Liver (tissue), 10 donors: ENCODE measurements at places on chromosomes 1 and 21. TPM values are rescaled to one million over a fixed set of nuclear protein-coding genes. Genes with fewer than 3 reads are reported as not detected.

The MSH4 gene
- total RNA-seq = 0.08 TPM

The TFF2 gene
- not detected for total RNA-seq

The TCP10L gene
- 1.1 TPM for total RNA-seq

The HOOK1 gene
- total RNA-seq = 24.7 TPM

The LYST gene
- 19.9 TPM for total RNA-seq

The RIMKLA gene
- total RNA-seq = 0.08 TPM

The DYNLT4 gene
- 0.50 TPM for total RNA-seq

The FASLG gene
- 0.61 TPM for total RNA-seq

The PCNX2 gene
- total RNA-seq = 0.89 TPM

The BRINP3 gene
- not detected for total RNA-seq

GRCh38 chr21:16108561-16109075 is 378.8 kb downstream of the USP25 start:
- H3K4me3 ChIP-seq = no peak overlapping the region
- no peak overlapping the region for H3K27ac ChIP-seq
- no peak for DNase-seq
- H3K4me1 ChIP-seq = no peaks in the 10 kb centered on the region
- H3K36me3 ChIP-seq = no peaks in the 10 kb centered on the region
- no peaks in the 10 kb centered on the region for H3K27me3 ChIP-seq

GRCh38 chr1:231603598-231604275 is 22.9 kb upstream of the DISC1 start:
- no peaks in the 10 kb centered on the region for H3K36me3 ChIP-seq
- peak overlapping the region; percentile 53 for H3K4me3 ChIP-seq
- H3K27ac ChIP-seq = no peak overlapping the region
- DNase-seq = no peak
- no peaks in the 10 kb centered on the region for H3K27me3 ChIP-seq
- no peaks in the 10 kb centered on the region for H3K4me1 ChIP-seq

GRCh38 chr1:68600049-68600661 is 103.3 kb upstream of the DEPDC1 start:
- H3K4me3 ChIP-seq = no peak overlapping the region
- H3K4me1 ChIP-seq = no peaks in the 10 kb centered on the region
- no peak for DNase-seq

DNA sequence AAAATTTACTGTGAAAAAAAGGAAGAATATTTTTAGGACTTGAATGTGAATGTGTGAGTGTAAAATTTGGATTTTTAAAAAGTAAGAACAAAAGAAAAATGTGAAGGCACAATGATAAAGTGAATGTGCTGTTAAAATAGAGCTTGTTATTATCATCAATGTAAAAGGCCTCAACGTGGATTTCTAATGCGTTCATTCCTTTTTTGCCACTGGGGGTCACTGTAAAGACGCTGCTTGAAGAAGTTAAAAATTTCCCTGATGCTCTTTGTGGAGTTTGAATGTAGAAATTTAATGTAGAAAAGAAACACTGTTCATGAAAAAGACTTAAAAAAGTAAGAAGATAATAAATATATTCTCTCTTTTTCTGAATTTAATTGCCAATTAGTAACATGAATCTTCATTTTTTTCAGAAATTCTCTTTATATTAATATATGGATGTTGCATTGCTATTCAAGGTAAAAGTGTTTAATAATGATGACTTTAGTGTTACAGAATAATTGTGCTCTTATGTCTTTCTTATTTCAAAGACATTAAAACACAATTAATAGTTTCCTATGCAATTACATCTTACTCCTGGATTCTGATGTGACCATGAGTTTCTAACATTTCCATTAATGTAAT is 161.5 kb downstream of the DNM3 start:
- H3K27me3 ChIP-seq = no peaks in the 10 kb centered on the region
- H3K36me3 ChIP-seq = no peaks in the 10 kb centered on the region
- H3K4me3 ChIP-seq = no peak overlapping the region
- H3K27ac ChIP-seq = no peak overlapping the region
- DNase-seq = no peak

GRCh38 chr1:94543893-94544635 is 2.5 kb upstream of the F3 start:
- no peak overlapping the region for H3K4me3 ChIP-seq
- no peak for DNase-seq
- no peaks in the 10 kb centered on the region for H3K27me3 ChIP-seq
- peaks cover 10% of the 10 kb centered on the region for H3K4me1 ChIP-seq

DNA sequence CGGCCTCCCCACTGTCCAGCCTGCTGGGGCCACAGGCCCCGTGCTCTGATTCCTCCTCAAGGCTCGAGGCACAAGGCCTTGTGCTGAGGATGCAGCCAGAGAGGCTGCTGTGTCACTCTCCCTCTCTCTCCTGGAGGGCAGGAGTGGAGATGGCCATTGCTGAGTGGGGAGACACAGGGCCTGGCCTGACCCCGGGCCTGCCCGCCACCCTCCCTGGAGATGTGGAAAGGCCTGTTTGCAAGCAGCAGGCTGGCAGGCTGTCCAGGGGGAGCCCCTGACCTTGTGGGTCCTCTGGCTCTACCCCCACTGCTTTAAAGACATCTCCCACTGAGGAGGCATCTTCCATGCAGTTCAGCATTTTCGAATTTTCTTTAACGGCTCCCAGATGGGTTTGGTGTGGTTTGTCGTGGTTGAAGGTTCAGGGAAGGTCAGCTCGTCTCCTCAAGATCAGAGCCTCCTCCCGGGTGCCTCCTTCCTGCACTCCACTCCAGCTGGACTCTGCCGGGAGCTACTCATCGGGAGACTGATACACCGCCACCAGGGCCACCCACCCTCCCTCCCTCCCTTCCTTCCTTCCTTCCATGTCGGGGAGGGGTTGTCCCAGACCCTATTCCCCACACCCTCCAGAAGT is 69.1 kb downstream of the SPSB1 start:
- no peak overlapping the region for H3K27ac ChIP-seq
- no peaks in the 10 kb centered on the region for H3K4me1 ChIP-seq
- H3K4me3 ChIP-seq = no peak overlapping the region
- H3K27me3 ChIP-seq = no peaks in the 10 kb centered on the region
- DNase-seq = no peak

- no peak overlapping the region for H3K4me3 ChIP-seq
- H3K27me3 ChIP-seq = no peaks in the 10 kb centered on the region
- DNase-seq = peak; percentile 55
- H3K36me3 ChIP-seq = no peaks in the 10 kb centered on the region
- peaks cover 46% of the 10 kb centered on the region for H3K4me1 ChIP-seq
Observed at GRCh38 chr1:63615768-63616420, 22.7 kb downstream of the PGM1 start.

GRCh38 chr1:10687782-10688408 is 108.6 kb downstream of the CASZ1 start:
- DNase-seq = no peak
- no peak overlapping the region for H3K4me3 ChIP-seq
- H3K4me1 ChIP-seq = peaks cover 21% of the 10 kb centered on the region

- peaks cover 31% of the 10 kb centered on the region for H3K4me1 ChIP-seq
- DNase-seq = peak; percentile 57
- peak overlapping the region; percentile 76 for H3K27ac ChIP-seq
- H3K27me3 ChIP-seq = no peaks in the 10 kb centered on the region
- H3K36me3 ChIP-seq = no peaks in the 10 kb centered on the region
- no peak overlapping the region for H3K4me3 ChIP-seq
Observed at GRCh38 chr21:45410151-45410864, 5.3 kb downstream of the COL18A1 start.

DNA sequence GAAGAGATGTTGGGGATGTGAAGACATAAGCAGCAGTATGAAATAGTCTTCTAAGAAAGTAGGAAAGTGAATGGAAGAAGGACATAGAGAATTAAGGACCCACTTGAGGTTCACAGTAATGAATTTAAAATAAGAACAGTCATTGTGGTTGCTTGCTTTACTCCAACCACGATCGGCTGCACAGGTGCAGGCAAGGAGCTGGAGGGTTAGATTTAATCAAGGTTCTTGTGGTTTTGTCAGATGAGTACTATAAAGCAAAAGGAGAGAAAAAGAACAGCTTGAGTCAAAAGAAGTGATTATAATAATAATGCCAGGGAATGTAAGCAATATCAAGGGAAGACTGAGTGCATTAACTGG is 46.1 kb upstream of the RBM34 start:
- DNase-seq = no peak
- no peaks in the 10 kb centered on the region for H3K27me3 ChIP-seq
- no peaks in the 10 kb centered on the region for H3K4me1 ChIP-seq
- no peak overlapping the region for H3K4me3 ChIP-seq
- peaks cover 6% of the 10 kb centered on the region for H3K36me3 ChIP-seq
